ENCODE measurements at places on chromosomes 6 and 20. TPM values are rescaled to one million over a fixed set of nuclear protein-coding genes. Genes with fewer than 3 reads are reported as not detected.

GRCh38 chr6:100780648-100781047 lies 100.5 kb downstream of the ASCC3 start:
- DNase-seq = no peak

GRCh38 chr20:64139199-64140060 lies 24.8 kb upstream of the MYT1 start:
- DNase-seq = no peak

DNA sequence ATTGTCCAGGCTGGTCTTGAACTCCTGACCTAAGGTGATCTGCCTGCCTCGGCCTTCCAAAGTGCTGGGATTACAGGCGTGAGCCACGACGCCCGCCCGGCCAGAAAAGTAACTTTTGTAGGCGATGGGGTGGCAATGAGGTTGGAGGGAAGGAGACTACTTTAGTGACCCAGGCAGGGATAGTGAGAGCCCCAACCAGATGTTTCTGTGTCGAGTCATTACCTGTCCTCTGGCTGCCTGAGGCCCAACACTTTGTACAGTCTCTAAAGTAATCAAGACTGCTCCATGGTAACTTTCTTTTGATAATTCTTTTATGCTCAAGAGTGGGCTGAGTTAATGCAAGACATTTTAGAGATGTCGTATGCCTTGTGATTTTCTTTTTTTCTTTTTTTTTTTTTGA lies 6.8 kb downstream of the SASH1 start:
- DNase-seq = no peak

SPATA25 gene
- 0.58 TPM for total RNA-seq

Measured in activated CD8-positive, alpha-beta T cell treated with anti-CD3 and anti-CD28 coated beads for 36 hours (primary cell).